ENCODE measurements at places on chromosomes 12 and 14.

DNA sequence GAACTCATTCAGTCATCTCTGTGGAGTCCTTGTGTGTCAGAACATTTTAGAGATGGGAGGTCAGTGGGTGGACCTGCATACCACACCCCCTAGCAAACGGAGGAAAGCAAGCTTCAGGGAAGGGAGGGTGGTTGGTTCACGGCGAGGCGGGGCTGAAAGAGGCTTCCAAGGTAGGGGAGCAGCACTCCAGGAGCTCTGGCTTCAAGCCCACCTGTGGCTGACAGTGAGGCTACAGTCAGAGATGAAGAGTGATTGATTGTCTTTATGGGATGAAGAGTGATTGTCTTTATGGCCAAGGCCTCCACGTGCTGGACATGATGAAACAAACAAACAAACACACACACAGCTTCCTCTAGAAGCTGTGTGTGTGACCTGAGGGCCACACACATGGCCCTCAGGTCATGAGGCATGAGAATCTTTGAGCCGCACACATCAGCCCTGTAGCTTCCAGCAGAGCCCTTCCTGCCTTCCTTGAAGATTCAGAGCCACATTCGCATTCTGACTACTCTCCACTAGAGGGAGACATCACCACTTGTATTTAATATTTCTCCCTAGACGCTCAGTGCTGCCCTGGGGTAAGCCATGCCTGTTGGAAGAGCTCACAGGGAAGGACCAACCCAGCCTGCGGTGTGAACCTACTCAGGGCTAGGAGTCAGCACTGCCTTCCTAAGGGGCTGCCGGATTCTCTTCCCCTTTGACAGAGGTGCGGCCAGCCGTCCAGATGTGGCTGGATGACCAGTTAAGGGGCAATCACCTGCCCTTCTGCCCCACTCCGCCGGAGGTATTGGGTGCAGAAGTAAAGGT is 54.4 kb upstream of the KCNA1 start:
- peak; percentile 63 for ATAC-seq

DNA sequence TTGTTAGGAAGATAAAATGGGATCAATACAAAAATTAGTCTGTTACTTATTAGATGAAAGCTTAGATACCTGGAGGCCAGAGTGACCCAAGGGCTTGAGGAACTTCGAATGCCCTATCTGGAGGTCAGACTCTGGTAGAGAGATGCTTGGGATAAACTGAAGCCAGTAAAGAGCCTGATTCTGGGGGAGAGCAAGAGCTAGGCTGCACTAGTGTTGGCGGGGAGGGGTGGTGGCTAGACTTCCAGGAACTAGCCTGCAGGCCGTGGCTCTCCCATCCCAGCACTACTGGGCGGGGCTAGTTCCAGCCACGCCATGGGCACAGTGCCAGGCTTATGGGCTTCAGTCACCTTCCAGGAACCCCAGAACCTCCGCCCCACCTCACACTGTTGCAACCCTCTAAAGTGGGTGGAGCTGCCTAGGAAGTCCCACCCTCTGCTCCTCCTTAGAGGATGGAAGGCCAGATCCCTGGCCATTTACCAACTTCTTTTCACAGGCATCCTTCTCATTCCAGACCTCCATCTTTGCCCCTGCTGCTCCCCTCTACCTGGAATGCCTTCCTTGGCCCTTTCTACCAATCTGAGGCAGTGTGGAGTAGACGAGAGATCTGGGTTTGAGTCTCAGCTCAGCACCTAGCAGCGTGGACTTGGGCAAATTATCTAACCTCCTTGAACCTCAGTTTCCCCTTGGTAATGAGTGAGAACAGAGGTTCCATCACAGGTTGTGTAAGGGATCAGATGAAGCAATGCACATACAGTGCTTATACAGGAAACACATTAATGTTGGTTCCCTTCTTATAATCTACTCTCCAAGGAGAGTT is 6.3 kb upstream of the NFE2 start:
- no peak for ATAC-seq

GRCh38 chr12:95022477-95022876 is 19.0 kb upstream of the NDUFA12 start:
- ATAC-seq: no peak

DNA sequence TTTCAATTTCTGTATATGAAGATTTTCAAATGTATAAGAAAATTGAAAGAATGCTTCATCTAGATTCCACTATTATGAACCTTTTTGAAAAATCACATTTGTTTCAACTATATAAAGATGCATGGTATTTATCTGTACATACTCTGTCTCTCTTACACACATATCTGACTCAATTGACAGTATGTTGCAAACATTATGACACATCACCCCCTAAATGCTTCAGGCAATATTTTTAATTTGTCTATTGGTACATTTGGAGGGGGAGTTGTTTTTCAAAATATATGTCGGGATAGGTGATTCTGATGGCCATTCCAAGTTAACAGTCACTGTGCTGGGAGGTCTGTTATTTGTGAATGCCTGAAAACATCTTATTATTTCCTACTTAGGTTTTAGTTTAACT is 14.4 kb downstream of the PCNX1 start:
- no peak for ATAC-seq

DNA sequence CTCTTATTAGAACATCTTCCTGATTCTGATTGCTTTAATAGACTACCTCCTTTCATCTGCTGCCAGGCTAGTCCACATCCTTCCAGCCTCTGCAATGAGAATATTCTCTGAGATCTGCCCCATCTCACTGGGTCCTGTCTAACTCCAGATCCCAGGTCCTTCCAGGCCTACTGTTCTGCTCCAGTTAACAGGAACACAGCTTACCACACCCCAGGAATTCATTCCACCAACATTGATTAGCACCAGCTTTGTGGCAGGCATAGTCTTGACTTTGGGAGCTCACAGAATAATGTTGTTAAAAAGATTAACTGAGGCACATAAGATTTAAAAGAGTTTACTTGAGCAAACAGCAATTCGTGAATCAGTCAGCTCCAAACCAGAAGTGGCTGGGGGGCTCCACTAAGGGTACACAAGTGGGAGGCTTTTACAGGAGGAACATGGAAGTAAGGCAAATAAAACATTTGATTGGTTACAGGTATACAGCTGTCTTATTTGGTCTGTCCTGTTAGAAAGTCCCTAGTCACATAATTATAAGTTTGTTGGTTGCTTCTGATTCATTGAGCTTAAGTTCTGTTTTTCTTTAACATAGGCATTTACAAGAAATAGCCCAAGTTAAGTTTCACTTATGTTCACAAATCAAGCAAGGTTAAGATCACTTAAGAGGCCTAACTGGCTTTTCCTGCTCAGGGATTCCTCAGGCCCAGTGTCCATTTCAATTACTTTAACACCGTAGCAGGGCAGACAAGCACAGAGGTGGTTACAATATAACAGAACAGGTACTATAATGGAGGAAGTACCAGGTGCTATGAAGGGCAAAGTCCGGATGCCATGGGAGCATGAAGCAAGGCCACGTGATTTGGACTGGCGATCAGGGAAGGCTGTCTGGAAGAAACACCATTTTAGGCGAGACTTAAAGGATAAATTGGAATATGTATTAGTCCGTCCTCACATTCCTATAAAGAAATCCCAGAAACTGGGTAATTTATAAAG is 12.2 kb upstream of the MYH7 start:
- peak; percentile 78 for ATAC-seq

GRCh38 chr12:45407981-45408728 is 192.3 kb downstream of the ANO6 start:
- no peak for ATAC-seq

GRCh38 chr12:47812797-47813510 is 6.7 kb downstream of the HDAC7 start:
- peak; percentile 75 for ATAC-seq

DNA sequence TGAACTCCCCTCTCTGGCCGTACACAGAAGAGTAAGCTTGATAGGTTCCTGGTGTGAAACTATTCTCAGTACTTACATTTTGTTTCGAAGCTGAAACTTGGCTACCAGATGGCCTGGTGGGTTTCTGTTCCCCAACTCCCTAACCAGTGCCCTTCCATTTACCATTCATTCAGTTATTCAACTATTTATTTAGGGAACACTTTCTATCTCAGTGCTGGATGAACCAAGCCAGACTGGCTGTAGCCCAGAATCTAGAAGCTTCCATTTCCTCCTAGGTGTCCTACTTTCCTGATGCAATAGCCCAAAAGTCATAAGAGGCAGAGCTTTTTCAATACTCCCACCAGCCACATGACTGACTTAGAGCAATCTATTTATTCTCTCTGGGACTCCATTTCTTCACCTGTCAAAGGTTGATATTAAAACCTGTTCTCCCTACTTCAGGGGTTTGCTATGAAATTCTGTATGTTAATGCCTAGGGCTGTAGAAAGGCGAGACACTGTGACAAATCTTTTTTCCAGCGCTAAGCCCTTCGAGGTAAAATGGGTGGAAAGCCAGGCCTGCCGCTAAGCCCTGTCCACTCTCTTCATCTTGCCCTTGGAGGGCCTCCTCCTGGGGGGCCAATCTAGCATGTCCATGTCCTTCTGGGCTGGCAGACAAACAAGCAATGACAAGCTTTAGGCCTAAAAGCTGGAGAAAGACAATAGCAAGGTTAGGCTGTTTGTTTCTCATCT is 8.1 kb upstream of the IRF2BPL start:
- no peak for ATAC-seq

- ATAC-seq: no peak
Measured at GRCh38 chr12:31235868-31236395, 90.0 kb downstream of the SINHCAF start.

DNA sequence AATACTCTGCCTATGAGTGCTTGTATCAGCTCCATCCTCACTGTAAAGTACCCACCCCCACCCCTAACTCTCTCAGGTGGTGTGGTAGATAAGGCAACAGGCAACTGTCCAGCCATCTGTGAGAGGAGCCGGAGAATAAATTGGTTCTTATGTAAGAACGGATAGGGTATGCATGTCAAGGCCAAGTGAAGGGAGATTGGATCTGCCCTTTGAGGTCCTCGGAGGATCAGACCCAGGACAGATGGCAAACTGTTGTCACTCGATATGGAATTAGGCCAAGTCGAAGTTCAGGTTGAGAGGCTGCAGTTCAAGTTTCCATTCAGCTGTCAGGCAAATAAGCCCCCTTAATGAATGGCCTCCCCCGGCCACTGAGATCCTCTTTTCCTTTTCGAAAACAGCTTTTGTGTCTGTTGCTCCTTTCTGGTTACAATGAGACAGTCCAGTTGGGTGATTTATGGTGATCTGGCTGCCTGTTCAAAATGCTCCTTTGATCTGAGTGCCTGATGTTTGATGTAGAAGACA is 120.3 kb downstream of the VRK1 start:
- ATAC-seq: no peak

GRCh38 chr12:109758426-109759420 is 45.1 kb downstream of the FAM222A start:
- no peak for ATAC-seq

GRCh38 chr12:40055228-40055579 is 50.7 kb downstream of the SLC2A13 start:
- ATAC-seq: no peak

GRCh38 chr12:124681779-124682391 is 114.5 kb upstream of the NCOR2 start:
- no peak for ATAC-seq

- no peak for ATAC-seq
Measured at GRCh38 chr12:119749666-119750065, 81.7 kb downstream of the PRKAB1 start.

DNA sequence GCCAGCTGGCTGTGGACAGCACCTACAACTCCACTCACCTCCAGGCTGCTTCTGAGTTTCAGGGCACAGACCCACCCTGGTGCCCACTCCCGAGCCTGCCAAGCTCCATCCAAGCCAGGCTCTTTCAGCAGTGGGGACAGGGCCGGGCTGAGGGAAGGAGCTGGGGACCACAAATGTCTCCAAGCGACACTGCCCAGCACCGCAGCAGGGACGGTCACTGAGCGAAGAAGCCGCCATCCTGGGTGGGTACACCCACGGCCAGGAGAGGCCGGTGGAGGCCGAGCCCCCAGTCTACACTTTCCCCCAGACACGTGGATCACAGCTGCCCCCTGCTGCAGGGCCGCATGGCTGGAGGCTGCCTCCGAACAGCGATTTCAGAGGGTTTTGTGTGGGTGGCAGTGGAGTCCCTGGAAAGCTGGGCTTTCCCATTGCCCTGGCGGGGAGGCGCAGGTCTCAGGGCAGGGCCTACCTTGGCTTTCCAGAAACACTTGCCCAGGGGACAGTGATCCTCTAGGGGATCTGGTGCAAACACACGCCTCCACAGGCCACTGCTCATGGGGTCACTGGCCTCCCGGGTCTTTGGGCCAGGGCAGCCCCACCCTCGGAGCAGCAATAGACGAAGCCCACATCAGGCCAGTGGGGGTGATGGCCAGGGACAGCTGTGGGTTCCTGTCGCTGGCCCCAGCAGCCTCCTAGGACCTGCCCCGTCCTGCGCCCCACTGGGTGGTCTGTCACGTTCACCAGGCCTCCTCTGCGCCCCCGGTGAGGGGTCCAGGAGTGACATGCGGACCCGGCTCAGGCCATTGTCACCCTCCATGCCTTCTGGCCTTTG is 1.2 kb upstream of the GPR132 start:
- ATAC-seq: no peak

- no peak for ATAC-seq
Measured at GRCh38 chr12:85803231-85803630, 33.0 kb downstream of the RASSF9 start.

GRCh38 chr14:52602131-52602530 is 49.5 kb downstream of the GPR137C start:
- ATAC-seq: no peak

DNA sequence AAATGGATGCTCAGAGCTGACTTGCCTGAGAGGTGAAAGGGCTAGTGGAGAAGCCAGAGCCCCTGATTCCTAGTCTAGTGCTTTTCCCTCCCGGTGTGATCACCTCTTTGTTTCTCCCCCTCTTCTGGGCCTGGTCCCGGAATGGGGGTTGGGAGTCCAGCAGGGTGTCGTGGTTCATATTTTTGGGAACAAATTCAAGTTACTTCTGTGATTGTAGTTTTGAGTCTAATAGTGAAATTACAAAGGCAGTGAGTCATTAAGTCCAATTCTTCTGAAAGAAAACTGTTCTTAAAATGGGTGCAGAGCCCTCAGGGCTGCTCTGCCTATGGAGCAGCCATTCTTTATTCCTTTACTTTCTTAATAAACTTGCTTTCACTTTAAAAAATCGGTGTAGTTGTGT is 7.6 kb downstream of the SUSD6 start:
- ATAC-seq: peak; percentile 30

GRCh38 chr14:75442642-75443041 is 14.8 kb downstream of the JDP2 start:
- ATAC-seq: no peak

DNA sequence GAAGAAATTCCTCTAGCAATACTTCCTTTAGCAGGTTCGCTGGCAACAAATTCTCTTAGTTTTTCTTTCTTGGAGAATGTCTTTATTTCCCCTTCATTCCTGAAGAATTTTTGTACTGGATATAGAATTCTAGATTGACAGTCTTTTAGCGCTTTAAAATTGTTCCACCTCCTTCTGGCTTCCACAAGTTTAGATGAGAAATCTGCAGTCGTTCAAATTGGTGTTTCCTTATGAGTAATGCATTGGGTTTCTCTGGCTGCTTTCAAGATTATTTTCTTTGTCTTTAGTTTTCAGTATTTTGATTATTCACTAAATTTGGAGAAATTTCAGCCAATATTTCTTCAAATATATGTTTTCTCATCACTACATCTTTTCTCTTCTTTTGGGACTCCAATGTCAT is 33.3 kb upstream of the FGF6 start:
- ATAC-seq: no peak

GRCh38 chr12:78392918-78393317 is 471.7 kb upstream of the SYT1 start:
- no peak for ATAC-seq

GRCh38 chr12:7647071-7647470 is 18.6 kb downstream of the APOBEC1 start:
- peak; percentile 70 for ATAC-seq

GRCh38 chr12:123243671-123244262 is 10.5 kb downstream of the MTRFR start:
- ATAC-seq: no peak

Measured in activated CD4-positive, CD25-positive, alpha-beta regulatory T cell treated with anti-CD3 and anti-CD28 coated beads, Interleukin-2, amount 50 U/mL, for 24 hours (primary cell).